Activated effector memory CD4-positive, alpha-beta T cell treated with Interleukin-2 at 50 U/mL for 16 hours (primary cell): ENCODE measurements at places on chromosomes 3 and 15.

DNA sequence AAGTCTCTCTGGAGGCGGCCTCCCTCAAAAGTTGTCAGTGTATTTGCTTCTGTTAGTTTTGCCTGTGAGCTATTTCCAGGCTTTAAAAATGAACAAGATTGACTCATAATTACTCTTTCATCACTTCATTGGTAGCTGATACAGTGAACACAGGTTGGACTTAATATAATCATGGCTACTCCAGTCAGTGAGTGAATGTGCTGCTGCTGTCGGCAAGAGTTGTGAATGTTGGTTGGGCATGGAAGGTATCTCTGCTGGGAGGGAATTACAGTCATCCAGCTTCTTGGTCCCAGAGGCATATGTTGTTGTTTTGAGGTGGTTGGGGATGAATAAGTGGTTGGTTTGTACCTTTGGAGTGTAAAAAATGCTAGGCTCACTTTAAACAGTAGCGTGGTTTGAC is 11.5 kb downstream of the TCF12 start:
- DNase-seq = no peak

GRCh38 chr3:73530022-73530396 is 94.7 kb downstream of the PDZRN3 start:
- DNase-seq = no peak

DNA sequence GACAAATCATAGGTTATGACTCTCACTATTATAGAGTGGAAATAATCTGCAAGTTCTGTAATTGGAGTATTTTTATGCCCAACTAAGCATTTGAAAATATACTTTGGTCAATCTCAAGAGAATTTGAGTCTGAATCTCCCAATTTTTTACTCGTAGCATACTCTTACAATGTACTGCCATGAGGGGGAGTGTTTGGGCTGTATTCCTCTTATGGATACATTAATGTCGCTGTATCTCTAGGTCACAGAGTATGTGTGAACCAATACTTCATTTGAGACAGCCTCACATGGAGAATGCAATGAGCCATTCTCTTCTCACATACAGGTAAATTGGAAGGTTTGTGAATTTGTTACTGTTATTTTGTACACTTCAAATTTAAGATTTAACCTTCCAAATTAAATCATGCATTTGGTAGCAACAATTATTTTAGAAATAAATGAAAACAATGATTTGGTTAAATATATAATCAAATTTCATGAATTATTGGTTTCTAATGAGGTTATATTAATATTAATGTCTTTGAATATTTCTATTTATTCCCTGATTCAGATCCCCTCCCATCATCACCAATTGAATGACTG is 5.5 kb upstream of the CD200 start:
- DNase-seq = no peak

DNA sequence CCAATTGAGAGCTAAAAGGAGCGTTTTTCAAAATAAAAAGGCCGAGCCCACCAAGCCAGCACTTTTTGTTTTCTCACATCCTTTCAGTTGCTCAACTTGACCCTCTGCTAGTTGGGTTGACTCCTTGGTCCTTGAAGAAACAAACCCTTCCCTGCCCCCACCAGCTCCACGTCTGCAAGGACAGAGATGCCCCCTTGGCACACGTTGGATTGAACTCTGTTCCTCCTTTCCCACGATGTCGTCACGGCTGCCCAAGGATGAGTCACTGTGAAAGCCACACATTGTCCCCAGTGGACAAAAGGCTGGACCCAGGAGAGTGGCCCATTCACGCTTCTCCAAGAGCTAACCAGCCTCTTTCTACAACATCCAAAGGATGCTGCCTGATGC is 43.0 kb upstream of the SPATA12 start:
- no peak for DNase-seq
